DMS 273 treated with DMSO at 0.1 percent for 48 hours (cell line): ENCODE measurements at places on chromosomes 2 and 18.

DNA sequence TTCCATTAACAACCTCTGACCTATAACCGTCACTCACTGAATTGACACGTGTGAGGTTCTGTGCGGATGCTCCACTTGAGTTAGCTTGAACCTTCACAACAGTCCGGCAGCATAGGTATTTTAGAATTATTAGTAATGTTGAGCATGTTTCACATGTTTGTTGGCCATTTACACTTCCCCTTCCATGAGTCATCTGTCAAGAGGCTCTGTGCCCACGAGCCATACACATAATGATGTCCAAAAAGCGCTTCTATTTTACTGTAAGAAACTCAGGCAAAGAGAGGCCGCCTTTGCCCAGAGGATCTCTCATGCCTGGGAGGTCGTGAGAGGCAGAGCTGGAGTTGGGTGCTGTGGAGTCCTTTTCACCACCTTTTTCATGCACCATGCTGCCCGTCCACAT is 28.9 kb upstream of the TMEM214 start:
- no peak for DNase-seq

DNA sequence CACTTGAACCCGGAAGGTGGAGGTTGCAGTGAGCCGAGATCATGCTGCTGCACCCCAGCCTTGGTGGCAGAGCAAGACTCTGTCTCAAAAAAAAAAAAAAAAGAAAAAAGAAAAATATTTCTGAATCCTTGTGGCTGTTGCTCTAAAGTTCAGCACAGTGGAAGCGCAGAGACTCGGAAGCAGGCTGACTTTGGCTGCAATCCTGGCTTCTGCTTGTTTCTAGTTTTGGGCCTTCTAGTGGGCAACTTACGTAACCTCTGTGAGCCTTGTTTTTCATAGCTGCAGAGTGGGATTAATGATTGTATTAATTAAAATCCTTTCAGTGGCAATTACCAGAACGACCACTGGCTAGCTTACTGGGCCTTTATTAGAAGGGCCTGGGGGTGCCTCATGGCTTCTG is 28.4 kb downstream of the GNLY start:
- no peak for DNase-seq

- DNase-seq = no peak
Observed at GRCh38 chr2:168378960-168379669, 77.0 kb upstream of the CERS6 start.

DNA sequence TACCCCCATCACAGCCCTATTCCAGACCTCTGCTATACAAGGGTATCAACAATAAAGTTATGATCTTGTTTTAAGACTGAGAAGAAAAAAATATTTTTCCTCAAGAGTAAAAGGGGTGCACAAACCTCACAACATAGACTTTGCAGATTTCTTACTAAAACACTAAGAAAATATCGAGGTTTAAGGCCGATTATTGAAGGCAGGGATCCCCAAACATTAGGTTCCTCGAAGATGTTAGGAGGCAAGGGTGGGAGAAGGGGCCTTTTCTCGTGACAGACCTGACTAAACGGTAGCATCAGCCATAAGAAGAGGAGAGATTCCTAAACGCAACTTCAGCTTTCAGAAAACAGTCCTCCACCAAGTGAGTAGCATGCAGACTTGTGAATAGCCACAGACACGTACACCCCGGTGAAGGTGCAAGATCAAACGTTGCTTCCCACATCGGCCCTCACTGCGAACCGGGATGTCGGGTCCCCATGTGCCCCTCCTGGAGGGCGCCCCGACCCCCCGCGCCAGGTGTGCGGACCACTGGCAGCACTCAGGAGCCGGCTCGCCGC is 678 bp downstream of the PIAS2 start:
- no peak for DNase-seq

- DNase-seq = no peak
Observed at GRCh38 chr2:100780203-100781008, 39.5 kb upstream of the NPAS2 start.

- no peak for DNase-seq
Observed at GRCh38 chr2:131572175-131572574, 44.5 kb downstream of the CCDC74A start.

- peak; percentile 45 for DNase-seq
Observed at GRCh38 chr2:65402323-65402722, 30.1 kb downstream of the SPRED2 start.

DNA sequence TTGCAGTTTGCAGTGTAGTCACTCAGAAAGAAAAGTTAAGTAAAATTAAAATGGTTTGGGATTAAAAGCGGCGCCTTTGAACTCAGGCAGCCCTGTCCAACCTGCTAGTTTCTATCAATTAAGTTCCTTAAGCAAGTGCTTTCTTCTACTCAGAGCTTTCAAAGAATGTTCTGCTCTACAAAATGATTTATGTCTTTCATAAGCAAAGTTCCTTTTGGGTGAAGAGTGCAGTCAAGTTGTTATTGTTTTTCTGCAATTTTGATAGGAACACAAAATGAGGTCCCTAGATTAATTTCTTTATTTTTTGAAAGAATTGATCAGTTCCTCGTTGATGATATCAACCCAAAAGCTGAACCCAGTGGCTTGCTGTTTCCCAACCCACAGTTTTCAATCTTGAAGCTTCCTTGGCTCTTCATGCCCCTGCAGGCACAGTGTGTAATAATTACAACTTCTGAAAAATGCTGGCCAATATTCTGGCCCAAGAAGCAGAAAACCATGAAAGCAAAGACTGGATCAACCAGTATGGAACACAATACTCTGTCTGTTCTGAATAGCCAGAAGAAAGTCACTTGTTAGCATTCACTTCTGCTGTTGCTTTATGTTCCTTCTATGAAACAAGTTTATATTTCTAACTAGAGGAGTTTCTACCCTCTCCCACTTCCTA is 89.1 kb downstream of the TGIF1 start:
- no peak for DNase-seq

DNA sequence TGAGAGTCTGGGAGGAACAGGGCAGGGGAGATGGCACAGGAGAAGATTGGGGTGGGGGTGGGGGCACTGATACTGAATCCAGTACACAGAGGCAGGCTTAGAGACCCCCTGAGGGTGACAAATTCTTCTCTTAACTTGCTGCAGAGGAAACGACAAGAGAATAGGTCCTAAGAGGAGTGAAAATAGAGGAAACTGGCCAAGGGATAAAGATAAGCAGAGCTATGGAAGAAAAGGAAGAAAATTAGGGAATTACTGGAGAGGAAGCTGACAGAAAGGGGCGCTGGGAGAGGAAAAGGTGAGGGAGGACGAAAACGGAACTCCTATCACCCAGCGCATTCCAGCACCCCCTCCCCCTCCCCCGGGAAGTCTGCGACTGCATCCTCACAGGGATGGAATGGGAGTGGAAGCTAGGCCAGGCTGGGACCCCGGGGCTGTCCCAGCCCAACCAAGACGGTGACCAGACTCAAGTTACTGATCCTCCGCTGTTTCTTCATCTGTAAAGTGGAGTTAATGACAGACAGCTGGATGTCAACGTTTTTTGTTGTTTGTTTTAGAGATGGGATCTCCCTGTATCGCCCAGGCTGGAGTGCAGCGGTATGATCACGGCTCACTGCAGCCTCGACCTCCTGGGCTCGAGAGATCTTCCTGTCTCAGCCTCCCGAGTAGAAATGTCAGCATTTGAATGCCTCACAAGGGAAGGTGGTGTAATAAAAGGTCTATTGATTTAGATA is 2.6 kb upstream of the EMX1 start:
- no peak for DNase-seq

- no peak for DNase-seq
Observed at GRCh38 chr2:148167241-148167766, 146.4 kb downstream of the MBD5 start.

- no peak for DNase-seq
Observed at GRCh38 chr18:38007676-38008330, 442.2 kb upstream of the CELF4 start.

DNA sequence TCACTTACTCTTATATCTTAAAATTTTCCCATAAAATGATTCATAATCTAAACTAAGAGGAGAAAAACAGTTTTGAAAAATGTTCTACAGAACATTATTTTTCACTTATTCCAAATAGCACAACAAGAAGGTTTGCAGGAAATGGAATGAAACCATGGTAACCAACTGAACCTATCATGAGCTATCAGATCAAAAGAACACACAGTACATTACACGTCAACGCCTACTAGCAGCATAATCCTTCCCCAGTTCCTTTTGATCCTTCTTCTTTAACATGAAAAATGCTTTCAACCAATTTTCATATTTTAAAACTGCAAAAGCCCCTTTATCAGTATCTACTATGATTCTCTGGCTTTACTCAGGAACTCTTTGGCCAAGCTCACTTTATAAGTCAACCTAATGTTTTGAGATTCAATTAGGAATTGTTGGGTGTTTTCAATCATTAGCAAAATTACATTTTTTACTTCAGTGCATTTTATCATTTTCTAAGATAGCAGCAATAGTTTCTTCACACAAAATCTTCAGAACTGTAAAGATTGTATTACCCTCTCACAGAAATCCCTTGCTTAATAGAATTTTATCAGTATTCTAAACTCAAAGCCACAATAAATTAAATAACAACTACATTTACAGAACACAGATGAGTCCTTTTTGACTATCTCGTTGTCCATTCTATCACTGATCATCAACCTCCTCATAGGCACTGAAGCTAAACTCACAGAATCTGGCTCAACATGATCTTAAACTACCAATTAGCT is 102.5 kb downstream of the CHN1 start:
- DNase-seq = no peak

GRCh38 chr2:190506666-190507065 is 27.9 kb downstream of the NEMP2 start:
- no peak for DNase-seq

GRCh38 chr18:22385718-22386117 is 32.0 kb downstream of the CTAGE1 start:
- no peak for DNase-seq

GRCh38 chr2:48411046-48411445 is 118.9 kb upstream of the STON1 start:
- no peak for DNase-seq

DNA sequence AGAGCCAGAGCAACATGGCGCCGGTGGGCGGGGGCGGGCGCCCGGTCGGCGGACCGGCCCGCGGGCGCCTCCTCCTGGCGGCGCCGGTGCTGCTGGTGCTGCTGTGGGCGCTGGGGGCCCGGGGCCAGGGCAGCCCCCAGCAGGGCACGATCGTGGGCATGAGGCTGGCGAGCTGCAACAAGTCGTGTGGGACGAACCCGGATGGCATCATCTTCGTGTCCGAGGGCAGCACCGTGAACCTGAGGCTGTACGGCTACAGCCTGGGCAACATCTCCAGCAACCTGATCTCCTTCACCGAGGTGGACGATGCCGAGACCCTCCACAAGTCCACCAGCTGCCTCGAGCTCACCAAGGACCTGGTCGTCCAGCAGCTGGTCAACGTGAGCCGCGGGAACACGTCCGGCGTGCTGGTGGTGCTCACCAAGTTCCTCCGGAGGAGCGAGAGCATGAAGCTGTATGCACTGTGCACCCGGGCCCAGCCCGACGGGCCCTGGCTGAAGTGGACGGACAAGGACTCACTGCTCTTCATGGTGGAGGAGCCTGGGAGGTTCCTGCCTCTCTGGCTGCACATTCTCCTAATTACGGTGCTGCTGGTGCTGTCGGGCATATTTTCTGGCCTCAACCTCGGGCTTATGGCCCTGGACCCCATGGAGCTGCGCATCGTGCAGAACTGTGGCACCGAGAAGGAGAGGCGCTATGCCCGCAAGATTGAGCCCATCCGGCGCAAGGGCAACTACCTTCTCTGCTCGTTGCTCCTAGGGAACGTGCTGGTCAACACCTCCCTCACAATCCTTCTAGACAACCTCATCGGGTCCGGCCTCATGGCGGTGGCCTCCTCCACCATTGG is 507 bp downstream of the CNNM4 start:
- DNase-seq = no peak

DNA sequence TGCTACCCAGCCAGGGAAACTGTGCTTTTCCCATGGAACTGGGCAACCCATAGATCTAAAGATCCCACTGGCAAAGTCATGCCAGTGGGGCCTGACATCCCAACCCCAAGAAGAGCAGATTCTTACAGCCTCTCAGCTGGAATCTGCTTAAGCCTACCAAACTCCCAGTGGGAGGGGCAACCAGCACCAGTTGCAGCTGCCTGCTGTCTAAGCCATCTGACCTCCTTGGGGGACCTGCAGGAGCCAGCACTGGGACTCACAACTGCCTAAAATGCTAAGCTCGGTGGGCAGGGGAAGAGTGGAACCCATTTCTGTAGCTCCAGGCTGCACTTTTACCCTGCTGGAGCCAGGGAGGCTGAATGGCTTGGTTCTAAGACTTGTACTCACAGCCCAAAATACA is 770.7 kb upstream of the SLC8A1 start:
- DNase-seq = peak; percentile 25

DNA sequence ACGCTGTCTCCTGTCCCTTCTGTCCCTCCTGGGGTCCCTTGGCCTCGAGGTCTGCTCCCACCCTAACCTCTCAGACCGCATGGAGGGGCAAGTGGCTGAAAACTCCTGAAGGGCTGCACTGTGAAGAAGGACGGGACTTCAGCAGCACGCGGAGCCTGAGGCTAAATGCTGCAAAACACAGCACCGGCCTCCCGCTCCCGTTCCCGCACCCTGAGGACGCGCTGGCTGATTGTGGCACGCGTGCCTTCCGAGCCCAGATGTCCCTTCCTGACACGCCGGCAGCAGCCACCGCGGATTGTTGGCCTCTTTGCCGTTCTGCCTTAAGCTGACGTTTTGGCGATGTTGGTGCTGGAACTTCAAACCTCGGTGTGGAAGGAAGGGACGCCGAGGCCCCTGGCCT is 125.9 kb upstream of the CTDP1 start:
- no peak for DNase-seq

GRCh38 chr2:43121580-43122314 is 104.7 kb downstream of the ZFP36L2 start:
- no peak for DNase-seq

- DNase-seq = no peak
Observed at GRCh38 chr2:217218269-217219163, 358.7 kb upstream of the TNP1 start.

DNA sequence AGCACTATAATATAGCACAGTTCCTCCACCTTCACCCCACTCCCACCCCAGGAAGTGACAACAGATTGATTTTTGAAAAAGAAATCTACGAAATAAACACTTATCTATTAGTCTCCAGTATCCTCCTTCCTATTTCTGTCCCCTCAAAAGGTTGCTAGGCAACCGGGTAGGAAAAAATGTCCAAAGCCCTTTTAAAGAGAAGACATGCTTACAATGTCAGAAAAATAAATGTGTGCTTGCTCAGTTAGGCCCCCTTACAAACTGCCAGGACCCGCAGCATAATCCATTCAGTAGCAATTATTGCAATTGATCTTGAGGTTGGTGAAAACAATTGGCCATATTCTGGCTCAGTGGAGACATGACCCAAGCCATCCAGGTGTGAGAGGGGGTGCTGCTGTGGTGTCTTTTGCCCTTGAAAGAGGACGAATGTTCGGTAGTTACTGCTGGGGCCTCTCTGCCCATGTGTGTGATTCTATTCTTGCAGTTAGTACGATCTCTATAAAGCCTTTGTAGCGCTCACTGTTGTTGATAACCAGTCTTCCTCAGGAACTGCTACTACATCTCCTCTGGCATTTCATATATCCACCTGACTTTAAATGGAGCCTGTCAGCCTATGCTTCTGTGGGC is 144.3 kb downstream of the MYO3B start:
- no peak for DNase-seq

GRCh38 chr2:18154812-18155211 is 276.3 kb downstream of the KCNS3 start:
- no peak for DNase-seq

- DNase-seq = no peak
Observed at GRCh38 chr2:81872006-81872405, 1567.5 kb upstream of the LRRTM1 start.

- DNase-seq = no peak
Observed at GRCh38 chr2:101984656-101985055, 7.1 kb upstream of the IL1R2 start.
